CD4-positive, alpha-beta T cell treated with Interleukin-17A for 4 hours (primary cell): ENCODE measurements at places on chromosomes 5 and 9.

GRCh38 chr5:177403102-177403791 is 2.8 kb upstream of the PFN3 start:
- peak; percentile 64 for DNase-seq

GRCh38 chr9:20378851-20379250 is 243.4 kb downstream of the MLLT3 start:
- no peak for DNase-seq

GRCh38 chr5:150500328-150500841 is 7.5 kb upstream of the NDST1 start:
- DNase-seq, result no peak

GRCh38 chr5:148335259-148335658 is at the start of gene SPINK9:
Gene SPINK9, plus strand, starts transcription at chr5:148335559. Its CDS starts 55 bp downstream, at chr5:148335614.
- DNase-seq, result no peak

DNA sequence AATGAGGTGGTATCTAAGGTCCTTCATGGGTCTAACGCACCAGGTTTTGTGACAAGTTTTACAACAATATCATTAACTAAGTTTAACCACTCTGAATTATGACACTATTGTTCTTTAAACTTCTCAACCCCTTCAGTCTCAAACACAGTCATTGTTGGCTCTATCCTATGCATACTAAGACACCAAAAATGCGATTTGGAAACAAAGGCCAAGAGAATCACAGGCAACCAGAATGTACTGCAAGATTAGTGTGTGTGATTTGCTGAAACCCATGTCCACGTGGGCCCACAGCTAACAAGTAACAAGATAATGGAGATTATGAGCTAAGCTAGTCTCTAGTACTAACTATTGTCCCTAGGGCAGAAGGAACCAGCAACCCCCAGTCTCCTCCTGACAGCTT is 142.2 kb upstream of the RANBP3L start:
- no peak for DNase-seq

GRCh38 chr9:113640418-113640817 is 176.9 kb downstream of the RGS3 start:
- no peak for DNase-seq

- DNase-seq, result peak; percentile 43
These were observed 25.2 kb downstream of the EMB start for GRCh38 chr5:50415912-50416311.

DNA sequence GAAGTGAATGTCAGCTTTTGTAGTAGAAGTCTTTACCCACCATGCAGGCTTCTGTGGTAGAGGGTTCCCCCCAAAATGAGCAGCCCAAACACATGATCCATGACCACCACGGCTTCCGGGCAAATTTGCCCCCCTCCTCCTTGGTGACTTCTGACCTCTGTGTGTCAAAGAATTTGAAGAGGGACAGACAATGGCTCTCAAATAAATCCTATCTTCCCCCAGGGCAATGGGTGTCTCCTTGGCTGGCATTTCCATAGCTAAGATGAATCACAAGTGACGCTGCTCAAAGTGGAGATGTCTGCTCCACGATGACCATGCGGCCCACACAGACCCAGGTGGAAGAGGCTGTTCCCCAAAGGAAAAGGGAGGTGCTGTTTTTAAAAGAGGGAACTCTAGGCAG is 30.2 kb upstream of the BOD1 start:
- DNase-seq, result no peak

DNA sequence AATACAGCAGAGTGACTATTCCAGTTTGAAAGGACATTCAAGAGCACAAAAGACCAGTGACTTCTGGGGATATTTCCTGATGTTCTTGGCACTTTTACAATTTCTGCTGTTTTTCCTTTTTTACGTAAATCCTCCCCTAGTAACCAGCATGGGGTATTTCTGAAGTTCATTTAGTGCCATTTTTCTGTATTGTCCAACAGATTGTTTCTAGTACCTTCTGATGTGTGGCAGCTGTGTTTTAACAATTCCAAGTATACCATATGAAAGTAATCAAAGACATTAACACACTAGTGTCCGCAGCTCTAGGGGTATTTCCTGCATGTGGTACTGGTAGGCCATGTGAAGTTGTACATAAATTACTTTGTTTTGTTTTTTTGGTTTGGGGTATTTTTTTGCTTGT is 53.0 kb upstream of the SMARCA2 start:
- DNase-seq, result no peak

GRCh38 chr5:79022771-79023170 is 37.7 kb upstream of the ARSB start:
- no peak for DNase-seq
